ENCODE measurements at places on chromosomes 1 and 21.

- no peak for DNase-seq
Observed at GRCh38 chr1:53023546-53023945, 38.5 kb upstream of the PODN start.

DNA sequence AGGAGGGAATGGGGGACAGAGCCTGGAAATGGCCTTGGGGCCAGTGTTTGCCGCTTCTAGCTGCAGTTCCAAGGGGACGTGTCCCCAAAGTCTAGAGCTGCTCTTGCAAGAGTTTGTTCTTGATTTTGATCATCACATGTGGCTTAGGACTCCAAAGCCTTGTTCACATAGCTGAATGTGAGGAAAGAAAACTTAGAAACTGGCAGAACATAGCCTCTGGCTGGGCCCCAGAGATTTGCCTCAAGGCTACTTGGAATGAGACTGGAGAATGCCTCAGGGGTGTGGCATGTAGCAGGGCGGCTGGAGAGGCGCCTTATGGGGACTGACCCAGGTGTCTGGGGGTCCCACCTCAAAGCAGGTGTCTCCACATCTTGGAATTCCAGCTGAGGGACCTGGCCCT is 2.3 kb downstream of the PDXK start:
- DNase-seq = no peak

DNA sequence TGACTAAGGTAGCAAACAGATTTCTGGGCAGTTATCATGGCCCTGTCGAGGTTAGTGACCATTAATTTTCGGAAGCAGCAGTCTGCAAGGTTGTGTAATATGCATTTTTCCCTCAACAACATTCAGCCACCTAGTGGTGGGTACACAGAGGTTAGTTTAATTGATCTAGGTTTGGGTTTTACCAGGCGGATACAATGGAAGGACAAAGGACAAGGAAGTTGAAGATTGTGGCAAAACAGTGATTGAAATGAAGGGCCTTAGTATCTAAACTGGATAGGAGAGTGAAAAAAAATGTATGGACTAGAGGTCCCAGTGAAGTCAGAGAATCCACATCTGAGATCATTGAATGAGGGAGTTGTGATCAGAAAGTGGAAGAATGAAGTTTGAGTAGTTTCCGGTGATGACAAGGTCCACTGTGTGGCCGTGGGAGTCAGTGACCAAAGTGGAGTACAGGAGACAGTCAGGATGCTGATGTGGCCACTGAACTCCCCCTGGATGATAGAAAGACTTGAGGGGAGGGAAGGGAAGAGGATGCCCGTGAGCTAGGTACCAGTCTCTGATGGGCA is 2.8 kb downstream of the ARMH1 start:
- no peak for DNase-seq

DNA sequence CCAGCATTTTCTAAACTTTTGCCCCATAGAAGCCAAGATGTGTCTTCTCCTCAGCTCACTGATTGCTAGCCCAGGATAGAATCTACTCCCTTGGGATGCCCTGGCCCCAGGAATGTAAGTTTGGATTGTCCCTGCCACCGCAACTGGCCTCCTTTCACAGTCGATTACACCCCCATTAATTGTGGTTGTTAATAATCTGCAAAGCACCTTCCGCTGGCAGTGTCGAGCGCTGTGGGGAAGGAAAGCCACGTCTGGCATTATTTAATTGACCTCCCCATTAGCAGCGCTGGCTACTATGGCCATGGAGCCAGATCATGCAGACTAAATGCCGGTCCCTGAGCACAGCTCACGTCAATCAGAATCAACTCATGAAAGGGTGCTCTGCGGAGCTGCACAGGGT is 597.3 kb upstream of the PLXNA2 start:
- no peak for DNase-seq

DNA sequence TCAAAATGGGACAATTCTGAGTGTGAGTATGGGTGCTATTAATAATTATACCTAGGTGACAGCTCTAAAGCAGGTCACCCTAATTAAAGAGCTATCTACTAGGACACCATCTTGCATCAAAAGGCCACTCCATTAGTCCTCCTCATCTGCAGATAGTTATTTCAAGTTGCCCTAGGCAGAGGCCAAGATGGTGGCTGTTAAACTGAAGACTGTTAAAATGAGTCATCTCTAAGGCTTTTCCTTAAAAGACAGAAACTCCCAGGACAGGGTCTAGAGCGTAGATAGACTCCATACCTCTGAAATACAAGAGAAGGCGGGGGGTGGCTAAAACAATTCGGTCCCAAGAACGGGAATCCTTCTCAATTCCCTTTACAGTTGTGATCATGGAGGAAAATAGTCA is 4.5 kb upstream of the ZNF697 start:
- no peak for DNase-seq

DNA sequence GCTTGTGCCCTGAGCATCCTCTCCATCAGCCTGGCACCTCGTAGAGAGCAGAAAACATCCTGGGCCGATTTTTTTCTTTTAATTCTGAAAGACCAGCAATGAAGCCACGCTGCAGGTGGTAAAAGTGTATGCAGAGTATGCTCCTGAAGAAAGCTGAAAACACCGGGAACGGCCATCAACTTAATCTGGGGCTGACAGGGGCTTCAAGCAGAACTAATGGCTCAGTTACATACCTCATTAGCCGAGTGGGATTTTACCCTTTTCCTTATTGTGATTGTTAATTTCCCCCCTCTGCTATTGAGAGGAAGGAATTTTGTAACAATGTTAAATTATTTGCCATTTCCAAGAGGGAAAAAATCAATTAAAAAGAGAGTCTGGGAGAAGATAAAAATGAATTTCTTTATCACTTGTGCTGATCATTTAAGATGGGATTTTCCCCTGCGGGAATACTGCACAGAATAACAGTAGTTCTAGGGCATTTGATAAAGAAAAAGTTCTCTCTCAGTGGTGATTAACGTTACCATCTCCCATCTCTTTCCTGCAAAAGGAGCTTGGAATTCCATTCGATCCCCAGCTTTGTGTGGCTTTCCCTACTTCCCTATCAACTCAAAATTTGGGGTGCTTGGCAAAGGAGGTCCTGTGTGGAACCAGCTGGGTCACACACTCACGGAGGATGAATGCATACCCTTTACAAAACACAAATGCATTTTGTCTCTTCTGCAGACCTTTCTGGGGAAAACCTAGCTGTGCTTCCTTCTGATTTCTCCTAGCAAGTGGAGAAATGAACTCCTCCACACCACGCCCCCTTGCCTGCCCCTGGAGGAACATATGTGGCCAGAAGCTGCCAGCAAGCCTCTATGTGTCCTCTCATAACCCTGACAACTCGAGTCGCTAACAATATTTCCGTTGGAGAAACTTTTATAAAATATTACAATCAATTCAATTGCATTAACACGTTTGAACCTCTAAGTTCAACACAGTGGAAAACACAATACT is 70.9 kb downstream of the RRAGC start:
- DNase-seq = no peak

GRCh38 chr21:36028127-36029069 is 31.9 kb downstream of the SETD4 start:
- peak; percentile 86 for DNase-seq

- DNase-seq = no peak
Observed at GRCh38 chr1:173424143-173424542, 53.0 kb upstream of the PRDX6 start.
